Tibial nerve (tissue), 4 donors: ENCODE measurements at places on chromosomes 6 and 20. TPM values are rescaled to one million over a fixed set of nuclear protein-coding genes. Genes with fewer than 3 reads are reported as not detected.

DNA sequence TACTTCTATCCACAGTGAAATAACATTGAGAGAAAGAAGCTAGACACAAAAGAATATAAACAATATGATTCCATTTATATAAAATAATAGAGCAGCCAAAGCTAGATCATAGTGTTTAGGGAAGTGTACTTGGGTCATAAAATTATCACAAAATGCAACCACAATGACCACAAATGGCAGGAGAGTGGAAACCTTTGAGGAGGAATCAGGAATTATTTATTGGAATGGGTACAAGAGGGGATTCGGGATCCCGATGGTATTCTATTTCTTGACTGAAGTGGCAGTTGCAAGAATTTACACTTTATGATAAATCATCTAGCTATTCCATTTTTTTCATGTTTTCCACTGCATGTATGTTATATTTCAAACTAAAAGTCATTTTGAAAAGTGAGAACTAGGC, 76.1 kb downstream of the IPCEF1 start:
- no peak for DNase-seq

- DNase-seq: no peak
These were observed 347.6 kb downstream of the TPBG start for GRCh38 chr6:82711105-82711827.

GRCh38 chr6:835476-836160, 142.7 kb upstream of the EXOC2 start:
- no peak for DNase-seq

Gene SLC2A10
- 20.8 TPM for total RNA-seq

- DNase-seq: no peak
These were observed 15.5 kb downstream of the TXNDC5 start for GRCh38 chr6:7895125-7895423.
